Sigmoid colon (tissue), 7 donors: ENCODE measurements at places on chromosomes 2 and 18.

GRCh38 chr2:179932786-179933185 is 71.4 kb upstream of the ZNF385B start:
- DNase-seq: no peak

- no peak for DNase-seq
Measured at GRCh38 chr2:190159453-190159852, 96.9 kb upstream of the MSTN start.

- no peak for DNase-seq
Measured at GRCh38 chr2:9914384-9915065, 37.0 kb upstream of the GRHL1 start.

DNA sequence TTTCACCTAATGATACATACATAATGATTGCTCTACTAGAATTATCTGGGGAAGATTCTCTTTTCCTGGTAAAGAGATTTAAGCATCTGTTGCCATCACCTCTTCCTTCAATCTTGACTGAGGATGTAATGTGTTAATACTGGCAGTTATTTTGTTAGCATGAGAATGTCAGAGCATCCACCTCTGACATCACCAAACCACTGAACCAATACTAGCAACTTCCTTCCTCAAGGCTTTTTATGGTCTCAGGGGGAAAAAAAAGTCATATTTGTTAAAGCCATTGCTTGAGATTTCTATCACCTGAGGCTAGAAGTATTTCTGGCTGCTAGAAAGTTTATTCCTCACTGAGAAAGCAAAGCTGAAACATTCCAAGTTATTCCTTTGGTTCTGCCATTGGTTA is 48.5 kb downstream of the DSEL start:
- DNase-seq: no peak

GRCh38 chr2:12708508-12709206 is 8.1 kb upstream of the TRIB2 start:
- no peak for DNase-seq

GRCh38 chr2:19207452-19207851 is 151.0 kb downstream of the OSR1 start:
- no peak for DNase-seq

GRCh38 chr2:205878999-205879762 is 196.9 kb downstream of the NRP2 start:
- no peak for DNase-seq
